CD4-positive, alpha-beta T cell (primary cell): ENCODE measurements at places on chromosomes 7 and 10.

- DNase-seq, result no peak
These were observed 818.3 kb downstream of the MAGI2 start for GRCh38 chr7:78635026-78635793.

GRCh38 chr10:123800821-123801220, 90.8 kb downstream of the CPXM2 start:
- DNase-seq, result no peak

GRCh38 chr10:13684252-13684791, 97.6 kb downstream of the PRPF18 start:
- no peak for DNase-seq

- DNase-seq, result no peak
These were observed 26.6 kb upstream of the FAM180A start for GRCh38 chr7:135775230-135775629.

GRCh38 chr7:24869572-24869971, 110.4 kb downstream of the OSBPL3 start:
- DNase-seq, result no peak

- no peak for DNase-seq
These were observed 757.1 kb downstream of the SORCS3 start for GRCh38 chr10:105398202-105398601.

DNA sequence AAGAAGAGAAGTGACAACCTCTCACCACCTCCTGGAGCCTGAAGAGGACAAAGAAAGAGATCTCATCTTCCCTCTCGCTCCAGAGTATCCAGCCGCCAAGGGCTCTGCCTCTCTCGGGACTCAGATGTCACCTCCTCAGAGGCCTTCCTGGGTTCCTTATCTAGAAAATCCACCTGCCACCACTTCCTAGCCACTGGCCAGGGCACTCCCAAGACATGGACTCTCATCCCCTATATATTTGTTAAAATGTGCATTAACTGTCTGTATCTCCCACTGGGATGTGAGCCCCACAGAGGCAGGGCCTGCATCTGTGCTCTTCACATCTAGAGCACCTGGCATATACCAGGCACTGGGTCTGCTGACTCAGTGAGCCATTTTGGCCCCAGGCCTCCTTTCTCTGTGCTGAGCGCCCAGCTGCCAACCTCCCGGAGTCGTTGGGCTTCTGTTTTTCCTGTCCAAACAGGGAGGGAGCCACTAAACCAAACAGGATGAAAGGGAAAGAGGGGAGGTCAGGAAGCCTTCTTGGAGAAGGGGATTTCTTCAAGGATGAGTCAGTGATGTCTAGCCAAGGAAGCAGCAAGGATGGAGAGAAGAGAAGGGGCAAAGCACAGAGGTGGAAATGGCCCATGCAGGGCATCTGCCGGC, 58.9 kb downstream of the KCNMA1 start:
- DNase-seq, result no peak

DNA sequence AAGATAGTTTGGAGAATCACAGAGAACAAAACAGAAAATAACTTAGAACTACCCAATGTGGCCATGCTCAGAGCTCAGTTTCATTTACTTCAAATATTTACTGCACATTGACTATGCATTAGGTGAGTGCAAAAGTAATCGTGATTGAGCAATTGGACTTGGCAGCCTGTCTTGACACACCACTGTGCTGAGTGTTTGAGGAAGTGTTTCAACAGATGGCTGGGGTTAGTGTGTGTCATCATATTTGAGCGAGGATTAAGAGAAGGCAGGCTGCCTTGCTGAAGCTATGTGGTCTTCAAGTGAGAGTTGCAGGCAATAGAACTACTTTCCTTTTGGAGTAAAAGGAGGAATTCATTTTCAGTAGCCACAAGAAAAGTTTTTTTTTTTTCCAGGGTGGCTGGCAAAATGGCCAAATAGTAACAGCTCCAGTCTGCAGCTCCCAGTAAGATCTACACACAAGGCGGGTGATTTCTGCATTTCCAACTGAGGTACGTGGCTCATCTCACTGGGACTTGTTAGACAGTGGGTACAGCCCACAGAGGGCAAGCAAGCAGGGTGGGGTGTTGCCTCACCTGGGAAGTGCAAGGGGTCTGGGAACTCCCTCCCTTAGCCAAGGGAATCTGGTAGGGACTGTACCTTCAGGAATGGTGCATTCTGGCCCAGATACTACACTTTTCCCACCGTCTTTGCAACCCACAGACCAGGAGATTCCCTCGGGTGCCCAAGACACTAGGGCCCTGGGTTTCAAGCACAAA, 37.6 kb downstream of the AKR1C4 start:
- no peak for DNase-seq

DNA sequence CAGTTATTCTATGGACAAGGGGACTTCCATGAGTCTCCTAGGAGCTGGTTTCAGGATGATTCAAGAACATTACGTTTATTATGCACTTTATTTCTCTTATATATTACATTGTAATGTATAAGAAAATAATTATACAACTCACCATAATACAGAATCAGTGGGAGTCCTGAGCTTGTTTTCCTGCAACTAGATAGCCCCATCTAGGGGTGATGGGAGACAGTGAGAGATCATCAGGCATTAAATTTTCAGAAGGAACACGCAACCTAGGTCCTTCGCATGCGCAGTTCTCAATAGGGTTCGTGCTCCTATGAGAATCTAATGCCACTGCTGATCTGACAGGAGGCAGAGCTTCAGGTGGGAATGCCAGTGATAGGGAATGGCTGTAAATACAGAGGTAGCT, 137.9 kb downstream of the ANKRD30A start:
- DNase-seq, result no peak

DNA sequence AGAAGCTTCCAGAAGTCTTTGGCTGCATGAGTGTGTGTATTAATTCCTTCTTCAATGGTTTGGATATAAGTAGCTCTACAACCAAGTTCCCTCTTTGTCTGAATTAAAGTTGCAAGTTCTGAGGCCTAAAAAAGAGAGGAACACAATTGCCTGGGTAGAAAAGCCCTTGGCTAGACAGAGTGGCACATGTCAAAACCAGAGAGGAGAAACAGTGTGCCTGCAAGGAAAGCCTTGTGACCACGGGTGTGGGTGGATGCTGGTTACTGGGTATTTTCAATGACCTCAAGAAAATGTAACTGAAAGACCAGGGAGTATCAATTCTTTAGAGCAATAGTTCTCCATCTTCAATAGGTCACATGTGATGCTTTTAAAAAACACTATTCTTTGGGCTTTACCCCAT, 148.3 kb downstream of the SVIL start:
- DNase-seq, result no peak

DNA sequence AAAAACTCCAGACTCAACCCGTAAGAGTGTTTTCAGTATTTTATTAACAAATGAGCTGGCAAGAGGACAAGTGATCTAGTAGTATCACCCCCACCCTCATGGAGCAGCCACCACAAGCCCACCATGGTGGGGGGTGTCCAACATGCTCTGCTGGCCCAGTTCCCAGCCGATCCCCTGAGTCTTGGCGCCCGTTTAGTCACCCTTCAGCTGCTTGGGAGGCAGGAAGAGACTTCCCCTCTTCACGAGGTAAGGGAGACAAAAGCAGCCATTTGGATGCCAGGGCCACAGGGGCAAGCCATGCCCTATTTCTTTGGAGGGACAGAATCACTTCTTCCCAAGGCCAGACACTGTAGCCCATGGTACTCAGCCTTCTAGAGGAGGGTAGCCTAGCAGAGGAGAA, 54.1 kb downstream of the NOD1 start:
- DNase-seq, result no peak

GRCh38 chr7:140230861-140231770, 54.3 kb upstream of the KDM7A start:
- DNase-seq, result peak; percentile 58

DNA sequence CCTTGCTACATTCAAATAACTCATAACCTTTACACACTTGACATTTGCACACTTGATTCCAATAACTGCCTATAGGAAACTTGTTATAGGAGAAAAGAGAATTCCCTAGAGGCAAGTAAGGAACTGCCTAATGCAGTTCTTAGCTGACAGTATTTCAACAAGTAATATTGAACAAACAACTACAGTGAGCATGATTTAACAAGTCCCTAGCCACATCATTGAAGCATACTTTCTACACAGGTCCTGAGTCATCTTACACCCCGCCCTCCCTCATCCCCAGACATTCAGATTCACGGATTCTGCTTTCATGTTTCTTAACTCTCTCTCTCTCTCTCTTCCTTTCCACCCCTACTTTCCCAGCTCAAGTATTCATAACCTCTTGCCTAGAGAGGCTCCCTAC, 153.5 kb downstream of the LSM5 start:
- DNase-seq, result no peak

DNA sequence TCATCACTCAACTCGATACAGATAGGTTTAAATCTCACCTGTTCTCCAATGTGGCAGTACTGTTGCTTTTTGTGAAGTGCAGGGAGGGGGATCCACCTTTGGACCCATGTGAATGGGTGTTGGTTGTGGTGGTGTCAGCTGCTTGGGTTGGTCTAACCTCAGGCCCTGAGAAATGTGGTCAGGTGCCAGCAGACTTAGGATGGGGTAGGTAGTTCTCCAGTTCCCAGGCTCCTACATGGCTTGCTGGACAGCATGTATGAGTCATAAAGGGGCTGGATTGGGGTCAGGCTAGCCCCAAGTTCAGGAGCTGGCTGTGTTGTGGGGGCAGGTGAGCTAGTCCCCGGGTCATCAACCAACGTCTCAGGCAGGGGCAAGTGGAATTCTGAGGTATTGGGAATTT, 472.6 kb upstream of the CNTNAP2 start:
- no peak for DNase-seq

DNA sequence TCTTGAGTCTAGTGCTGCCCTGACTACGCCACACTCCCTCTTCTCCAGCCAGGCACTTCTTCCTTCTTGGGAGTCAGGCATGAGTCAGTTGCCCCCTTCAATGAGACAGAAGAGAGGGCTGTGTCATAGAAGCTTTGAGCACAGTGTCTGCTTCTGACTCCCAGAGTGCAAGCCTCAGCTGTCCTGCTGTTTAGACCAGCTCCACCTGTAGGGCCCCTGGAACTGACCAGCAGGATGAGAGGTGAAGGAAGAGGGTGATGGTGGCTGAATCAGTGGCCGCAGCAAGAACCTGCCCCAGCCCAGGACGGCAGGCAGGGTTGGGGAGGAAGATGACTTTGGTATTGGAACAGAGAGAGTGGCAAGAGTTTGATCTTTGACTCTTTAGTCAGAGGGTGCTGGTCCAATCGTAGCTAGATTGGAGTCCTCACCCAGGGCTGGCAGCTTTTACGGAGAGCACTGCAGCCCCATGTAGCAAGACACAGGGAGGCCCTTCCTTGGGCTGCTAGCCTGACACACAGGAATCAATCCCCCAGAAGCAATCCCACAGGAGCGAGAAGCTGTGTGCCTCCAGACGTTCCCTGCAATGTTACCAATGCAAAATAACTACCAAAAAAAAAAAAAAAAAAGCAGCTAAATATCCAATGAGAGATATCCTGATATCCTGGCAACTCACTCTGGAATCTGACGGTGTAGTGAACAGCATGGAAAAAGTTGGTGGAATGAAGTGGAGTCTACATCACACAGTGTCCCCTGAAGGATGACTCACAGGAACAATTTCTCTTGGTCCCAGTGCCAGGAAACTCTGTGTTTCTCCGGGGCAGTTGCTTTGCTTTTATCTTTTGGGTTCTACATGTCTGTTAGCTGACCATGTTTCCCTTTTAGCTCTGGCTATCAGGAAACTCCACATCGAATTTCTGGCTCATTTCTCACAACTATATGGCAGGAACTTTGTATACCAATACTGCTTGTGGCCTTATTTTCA, 6.9 kb downstream of the C10orf62 start:
- no peak for DNase-seq

GRCh38 chr10:43940898-43941837, 292.5 kb upstream of the ZNF32 start:
- no peak for DNase-seq

- no peak for DNase-seq
These were observed 663.5 kb downstream of the KCNMA1 start for GRCh38 chr10:76974017-76974691.

GRCh38 chr7:69962186-69963065, 364.2 kb downstream of the AUTS2 start:
- DNase-seq, result no peak
